ENCODE measurements at places on chromosomes 2 and 18.

GRCh38 chr2:221680548-221680947 is 108.4 kb upstream of the EPHA4 start:
- no peak for DNase-seq

GRCh38 chr2:136225950-136226835 is 108.2 kb upstream of the CXCR4 start:
- no peak for DNase-seq

DNA sequence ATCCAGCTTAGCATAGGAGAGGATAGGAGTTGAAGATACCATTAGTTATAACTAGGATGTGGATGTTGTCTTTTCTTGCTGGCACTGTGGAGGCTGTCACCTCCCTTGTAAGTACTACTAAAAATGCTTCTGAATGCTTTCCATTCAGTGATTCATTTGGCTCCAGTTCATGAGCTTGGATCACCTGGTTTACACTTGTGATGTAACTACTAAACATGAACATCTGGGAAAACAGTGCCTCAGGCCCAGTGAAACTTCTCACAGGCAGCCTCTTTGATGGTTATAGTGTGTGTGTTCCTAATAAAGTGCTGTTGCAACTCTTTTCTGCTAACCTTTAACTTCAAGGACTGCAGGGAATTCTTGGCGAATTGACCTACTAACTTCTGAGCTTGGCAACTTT is 13.0 kb upstream of the SLC9A2 start:
- peak; percentile 13 for DNase-seq

DNA sequence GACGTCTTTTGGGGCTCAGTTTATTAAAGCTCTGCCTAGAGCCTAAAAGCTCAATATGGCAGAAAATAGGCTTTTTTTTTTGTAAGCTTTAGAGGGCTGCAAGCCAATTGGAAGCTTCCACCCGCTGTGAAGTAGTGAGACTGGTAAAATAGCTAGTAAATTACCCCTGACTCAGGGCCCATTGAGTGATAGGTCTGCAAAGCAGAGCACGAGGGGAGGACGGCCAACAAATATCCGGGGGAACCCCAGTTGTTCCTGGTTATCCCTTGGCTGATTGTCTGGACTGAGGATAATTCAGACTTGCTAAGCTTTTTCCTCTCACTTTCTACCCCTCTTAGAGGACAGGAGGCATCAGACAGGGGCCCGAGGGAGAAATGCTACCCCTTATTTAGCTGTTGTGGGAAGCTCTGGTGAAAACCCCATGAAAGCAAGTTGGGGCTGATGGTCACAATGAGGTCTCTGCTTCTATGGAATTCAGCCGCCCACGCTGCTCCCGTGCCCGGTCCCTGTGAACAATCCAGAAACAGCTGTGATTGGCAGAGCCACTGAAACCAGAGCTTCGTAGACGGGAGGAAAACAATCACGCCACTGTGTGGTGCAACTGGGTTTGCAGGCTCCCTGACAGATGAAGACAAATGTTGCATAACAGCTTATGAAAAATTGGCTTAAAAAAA is 141.9 kb upstream of the LGALSL start:
- peak; percentile 90 for DNase-seq

- no peak for DNase-seq
Measured at GRCh38 chr18:73296686-73297085, 428.9 kb upstream of the NETO1 start.

DNA sequence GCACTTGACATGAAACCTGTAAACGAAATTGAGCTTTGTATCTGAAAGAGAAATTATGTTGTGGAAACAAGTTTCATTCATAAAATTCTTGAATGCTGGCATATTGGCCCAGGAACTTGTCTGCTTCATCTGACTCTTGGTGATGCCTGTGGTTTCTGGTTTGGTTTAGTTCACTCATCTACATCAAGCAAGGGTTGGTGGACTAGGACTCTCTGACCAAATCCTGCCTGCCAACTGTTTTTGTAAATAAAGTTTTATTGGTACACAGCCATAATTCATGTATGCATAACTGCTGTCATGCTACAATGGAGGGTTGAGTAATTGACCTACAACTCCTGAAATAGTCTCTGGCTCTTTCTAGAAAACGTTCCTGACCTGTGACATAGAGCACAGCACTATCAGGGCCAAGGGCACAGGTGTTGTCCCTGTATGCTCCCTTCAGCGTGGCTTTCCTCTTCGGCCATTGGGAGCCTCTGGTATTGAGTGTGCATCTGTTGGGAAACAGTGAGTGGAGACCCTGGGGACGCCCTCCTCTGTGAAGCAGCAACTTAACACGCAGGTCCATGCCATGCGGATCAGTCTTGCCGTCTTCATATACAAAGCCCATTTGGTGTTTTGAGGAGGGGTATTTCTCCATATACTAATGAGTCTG is 226.3 kb downstream of the SH3RF3 start:
- DNase-seq, result no peak

DNA sequence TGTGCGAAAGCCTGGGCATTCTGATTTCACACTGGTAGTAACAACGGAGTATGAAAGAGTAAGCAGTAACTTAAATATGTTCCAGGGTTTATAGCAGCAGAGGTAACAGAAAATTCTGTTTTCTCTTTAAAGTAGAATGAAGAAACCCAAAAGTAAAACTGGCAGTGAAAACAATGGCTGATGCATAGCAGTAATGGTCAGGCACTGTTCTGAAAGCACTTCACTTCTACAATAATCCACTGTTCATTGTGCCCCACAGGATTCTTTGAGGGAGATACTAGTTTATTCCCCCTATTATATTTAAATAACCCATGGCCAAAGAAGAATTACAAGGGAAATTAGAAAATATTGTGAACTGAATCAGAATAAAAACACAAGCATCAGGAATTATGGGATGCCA is 9.3 kb upstream of the DNAJC10 start:
- DNase-seq, result no peak

GRCh38 chr2:3461801-3462492 is 57.4 kb downstream of the ADI1 start:
- peak; percentile 16 for DNase-seq

DNA sequence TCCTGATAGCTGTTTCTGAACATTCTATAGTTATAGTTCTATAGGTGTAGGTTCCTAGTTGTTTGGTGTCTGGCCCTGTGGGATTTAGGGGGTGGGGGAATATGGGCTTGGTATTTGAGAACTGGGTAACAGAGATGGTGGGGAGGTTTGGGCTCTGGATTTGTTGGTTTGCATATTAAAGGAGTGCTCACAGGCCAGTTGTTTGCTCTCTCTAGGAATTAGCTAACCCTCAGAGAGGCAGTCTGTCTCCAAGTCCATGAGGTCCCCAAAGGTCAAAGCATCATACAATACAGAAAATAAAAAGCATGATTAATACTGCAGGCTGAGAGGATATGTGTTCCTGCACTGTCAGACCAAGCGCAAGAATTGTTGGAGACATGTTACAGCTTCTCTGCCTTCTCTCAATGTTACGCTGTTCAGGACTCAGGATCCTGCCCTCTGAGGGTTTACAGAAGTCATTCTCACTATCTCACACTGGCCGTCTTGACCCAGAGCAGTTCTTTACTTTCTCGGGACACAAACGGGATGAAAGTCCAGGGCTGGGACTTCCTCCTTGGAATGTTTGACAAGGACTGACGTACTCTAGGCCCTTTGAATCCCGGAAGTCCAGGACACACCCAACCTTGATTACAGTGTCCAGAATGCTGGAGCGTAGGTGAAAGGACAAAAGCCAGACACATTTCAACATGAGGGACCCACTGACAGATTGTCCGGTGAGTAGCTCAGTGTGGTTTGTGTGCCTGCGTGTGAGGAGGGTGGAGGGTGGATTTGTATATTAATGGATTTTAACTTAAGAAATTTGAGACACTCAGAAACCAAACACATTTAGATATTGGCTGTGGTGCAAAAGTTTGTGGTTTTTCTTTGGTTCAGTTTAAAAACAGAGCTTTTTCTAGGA is at the start of gene NOSTRIN:
Gene NOSTRIN, plus strand, starts transcription at position 677 of the 898 bp plus-strand sequence. Its CDS starts 10 bp downstream, at position 687.
- DNase-seq, result peak; percentile 20

- no peak for DNase-seq
Measured at GRCh38 chr2:149732001-149732685, 144.6 kb upstream of the MMADHC start.

DNA sequence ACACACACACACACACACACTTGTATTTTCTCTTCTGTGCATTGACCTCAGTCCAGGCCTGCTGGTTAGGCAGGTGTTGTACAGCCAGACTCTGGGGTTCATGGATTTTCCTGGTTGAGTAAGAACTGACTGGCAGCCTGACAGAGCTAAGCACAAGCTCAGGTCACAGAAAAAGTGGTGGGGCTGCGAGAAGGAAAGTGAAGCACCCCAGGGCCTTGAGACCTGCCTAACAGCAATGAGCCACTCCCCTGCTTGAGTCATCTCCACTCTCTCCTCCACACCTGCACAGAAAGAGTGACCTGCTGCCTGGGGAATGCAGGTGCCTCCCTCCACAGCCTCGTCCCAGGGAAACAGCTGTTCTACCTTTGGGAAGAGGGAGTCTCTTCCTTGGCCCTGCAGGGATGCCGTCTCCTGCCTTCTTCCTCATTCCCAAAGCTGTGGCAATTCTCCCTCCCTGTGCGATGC is 91.4 kb upstream of the LGALSL start:
- DNase-seq, result no peak

GRCh38 chr2:231606941-231607340 is 14.3 kb downstream of the TEX44 start:
- no peak for DNase-seq

- DNase-seq, result no peak
Measured at GRCh38 chr2:75540994-75541393, 19.7 kb downstream of the EVA1A start.

DNA sequence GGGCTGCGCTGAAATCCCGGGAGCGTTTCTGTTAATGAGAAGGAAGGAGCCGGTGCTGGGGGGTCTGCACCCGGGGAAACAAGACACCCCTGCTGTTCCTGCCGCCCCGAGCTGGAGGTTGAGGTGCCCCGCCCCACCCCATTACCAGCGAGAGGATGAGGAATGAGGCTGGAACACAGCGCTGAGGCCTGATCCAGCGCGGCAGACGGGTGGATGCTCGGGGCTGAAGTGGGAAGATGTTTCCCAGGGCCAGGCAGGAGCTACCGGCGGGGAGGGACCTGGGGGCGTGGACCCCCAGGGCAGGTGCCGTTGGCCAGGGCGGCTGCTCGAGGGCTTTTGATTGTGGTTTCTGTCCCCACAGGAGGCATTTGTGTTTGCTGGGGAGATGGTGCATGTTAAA is 134.3 kb upstream of the CTDP1 start:
- no peak for DNase-seq

- no peak for DNase-seq
Measured at GRCh38 chr2:98665677-98666076, 57.3 kb downstream of the UNC50 start.

GRCh38 chr2:171347591-171348032 is 86.2 kb downstream of the METTL8 start:
- peak; percentile 69 for DNase-seq

- no peak for DNase-seq
Measured at GRCh38 chr2:25920786-25921415, 42.6 kb upstream of the ASXL2 start.

DNA sequence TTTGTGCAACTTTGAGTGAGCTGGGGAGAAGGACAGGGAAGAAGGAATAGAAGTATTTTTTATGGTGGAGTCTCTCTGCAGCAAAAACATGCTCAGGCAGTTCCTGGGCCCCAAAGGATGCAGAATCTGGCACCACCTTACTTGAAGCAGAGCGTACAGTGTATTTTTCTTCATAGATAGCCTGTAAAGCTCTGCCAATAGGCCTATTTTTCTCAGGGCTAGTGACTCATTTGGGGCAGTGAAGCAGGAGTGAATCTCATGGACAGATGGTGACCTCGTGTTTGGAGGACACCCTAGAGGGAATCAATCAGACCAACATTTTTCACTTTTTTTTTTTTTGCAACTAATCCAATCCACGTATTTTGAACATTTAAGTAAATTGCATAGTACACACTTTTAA is 268.1 kb upstream of the CXCR4 start:
- DNase-seq, result no peak

DNA sequence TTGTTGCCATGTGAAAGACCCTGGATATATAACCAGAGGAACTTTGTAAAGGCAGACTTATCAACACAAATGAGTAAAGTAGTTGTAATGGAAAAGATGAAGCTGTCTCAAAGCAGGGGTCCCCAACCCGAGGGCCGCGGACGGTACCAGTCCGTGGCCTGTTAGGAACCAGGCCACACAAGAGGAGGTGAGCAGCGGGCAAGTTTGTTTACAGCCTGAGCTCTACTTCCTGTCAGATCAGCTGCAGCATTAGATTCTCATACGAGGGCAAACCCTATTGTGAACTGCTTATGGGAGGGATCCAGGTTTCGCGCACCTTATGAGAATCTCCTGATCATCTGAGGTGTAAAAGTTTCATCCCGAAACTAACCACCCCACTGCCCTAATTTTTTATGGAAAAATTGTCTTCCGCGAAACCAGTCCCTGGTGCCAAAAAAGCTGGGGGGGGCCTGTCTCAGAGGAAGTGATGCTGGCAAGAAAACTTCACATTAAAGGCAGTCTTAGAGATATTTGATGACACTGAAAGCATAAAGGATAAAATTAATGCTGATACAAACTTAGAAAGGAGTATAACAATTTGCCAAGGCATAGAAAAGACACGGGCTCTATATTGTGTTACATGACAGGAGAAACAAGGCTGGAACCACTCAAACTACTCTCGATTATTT is 57.5 kb upstream of the MSTN start:
- no peak for DNase-seq

DNA sequence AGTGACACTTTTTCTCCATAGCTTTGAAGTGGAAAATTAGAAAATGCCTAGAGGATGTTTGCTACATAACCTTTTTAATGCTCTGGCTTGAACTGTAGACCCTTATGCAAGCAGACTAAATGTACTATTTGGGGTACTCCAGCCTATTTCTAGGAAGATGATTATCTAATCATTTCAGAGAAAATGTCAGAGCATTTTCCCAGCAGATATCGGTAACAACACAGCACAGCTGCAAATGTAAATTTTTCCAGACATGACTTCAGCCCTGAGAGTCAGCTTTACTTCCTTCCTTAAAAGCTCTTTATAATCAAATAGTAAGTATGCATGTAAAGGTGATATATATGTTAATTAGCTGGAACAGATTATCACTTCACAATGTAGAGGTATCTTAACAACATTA is 1647.1 kb downstream of the SUCLG1 start:
- no peak for DNase-seq

All from skin of body (tissue), 3 donors.